ENCODE measurements at places on chromosomes 3 and 15.

- DNase-seq, result no peak
Measured at GRCh38 chr3:116179091-116179490, 266.2 kb downstream of the LSAMP start.

- DNase-seq, result no peak
Measured at GRCh38 chr3:49498239-49498638, 28.2 kb downstream of the DAG1 start.

DNA sequence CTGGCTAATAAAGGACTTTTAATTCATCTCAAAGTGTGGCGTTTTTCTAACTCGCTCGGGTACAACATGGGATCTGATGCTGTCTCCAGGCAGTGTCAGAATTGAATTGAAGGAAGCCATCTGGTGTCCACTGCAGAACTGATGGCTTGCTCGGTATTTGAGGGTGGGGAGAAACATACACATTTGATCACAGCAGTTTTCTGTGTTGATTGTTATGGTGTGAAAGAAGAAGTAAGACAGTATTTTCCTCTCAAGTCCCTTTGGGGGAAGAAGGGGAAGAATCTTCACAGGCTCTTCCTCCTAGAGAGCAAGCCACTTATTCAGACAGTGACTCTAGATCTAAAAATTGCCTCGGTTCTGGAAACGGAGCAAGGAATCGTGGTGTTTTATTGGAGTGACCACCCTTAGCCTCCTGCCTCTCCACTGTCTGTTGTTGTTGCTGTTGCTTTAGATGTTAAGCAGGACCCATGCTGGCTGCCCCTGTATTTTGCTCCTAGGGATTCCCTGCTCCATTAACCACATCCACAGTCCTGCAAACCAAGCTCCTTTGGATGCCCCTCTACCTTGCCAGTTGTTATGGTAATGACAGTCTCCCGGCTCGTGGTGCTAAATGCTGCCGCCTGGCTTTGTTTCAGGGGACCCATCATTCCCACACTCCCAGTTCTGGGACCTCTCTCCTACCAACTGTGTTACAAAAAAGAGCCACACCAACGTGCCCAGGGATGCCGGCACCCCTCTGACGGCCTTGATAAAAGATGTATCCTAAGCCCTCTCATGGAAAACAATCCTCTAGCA lies 15.3 kb upstream of the MCCC1 start:
- no peak for DNase-seq

- DNase-seq, result no peak
Measured at GRCh38 chr15:78035321-78035751, 42.2 kb downstream of the TBC1D2B start.

DNA sequence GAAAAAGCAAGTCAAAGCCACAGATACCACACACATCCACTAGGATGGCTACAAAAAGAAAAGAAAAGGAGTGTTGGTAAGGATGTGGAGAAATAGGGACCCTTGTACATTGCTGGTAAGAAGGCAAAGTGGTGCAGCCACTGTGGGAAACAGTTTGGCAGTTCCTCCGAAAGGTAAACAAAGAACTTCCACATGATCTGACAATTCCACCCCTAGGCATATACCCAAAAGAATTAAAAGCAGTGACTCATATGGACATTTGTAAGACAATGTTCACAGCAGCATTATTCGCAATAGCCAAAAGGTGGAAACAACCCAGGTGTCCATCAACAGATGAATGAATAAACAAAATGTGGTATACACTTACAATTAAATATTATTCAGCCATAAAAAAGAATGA lies 22.2 kb upstream of the GMPPB start:
- DNase-seq, result no peak

DNA sequence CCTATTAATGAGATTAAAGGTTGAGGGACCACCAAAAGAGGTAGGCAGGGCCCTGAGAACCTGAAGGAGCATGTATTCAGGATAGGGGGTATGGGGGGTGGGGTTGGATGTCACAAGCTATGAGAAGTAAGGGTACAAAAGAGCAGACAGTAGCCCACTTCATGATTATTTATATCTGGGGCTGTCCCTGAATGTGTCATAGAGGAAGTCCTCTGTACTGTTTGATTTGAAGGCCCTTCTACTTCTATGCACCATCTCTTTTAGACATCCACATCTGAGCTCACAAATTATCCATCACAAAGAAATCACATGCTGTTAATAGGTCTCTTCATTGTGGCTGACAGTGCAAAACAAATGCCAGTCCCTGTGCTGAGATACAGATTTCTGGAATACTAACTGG lies 68.6 kb downstream of the FHIT start:
- DNase-seq, result no peak

DNA sequence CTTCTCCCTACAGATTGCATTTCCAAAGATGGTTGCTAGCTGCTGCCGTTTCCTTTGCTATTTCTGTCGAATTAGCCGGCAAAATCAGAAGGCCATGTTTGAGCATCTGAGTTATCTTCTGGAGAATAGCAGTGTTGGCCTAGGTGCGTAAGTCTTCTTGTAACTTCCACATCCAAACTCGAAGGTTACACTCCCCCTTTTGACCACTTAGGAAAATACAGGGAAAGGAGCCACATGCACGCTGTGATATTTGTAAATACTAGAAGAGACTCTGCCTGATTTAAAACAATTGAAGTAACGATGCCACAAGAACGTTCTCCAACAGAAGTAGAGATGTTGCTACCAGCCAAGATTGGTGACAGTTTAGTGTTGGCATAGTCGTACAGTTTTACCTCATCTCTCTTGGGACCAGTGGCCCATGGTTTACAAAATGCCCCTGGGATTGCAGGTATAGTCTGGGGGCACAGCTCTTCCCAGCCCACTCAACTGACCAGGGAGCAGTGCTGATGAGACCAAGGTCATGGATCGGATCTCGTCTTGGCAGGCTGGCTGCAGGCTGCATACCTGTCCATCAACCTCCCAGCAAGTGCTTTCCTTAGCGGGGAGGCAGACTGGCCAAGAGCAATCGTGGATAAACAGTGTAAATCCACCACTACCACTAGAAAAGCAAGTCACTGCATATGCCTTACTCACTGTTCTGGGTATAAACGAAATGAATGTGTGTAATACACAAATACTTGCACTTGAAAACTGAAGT lies 268.4 kb upstream of the CHRM5 start:
- DNase-seq, result no peak

DNA sequence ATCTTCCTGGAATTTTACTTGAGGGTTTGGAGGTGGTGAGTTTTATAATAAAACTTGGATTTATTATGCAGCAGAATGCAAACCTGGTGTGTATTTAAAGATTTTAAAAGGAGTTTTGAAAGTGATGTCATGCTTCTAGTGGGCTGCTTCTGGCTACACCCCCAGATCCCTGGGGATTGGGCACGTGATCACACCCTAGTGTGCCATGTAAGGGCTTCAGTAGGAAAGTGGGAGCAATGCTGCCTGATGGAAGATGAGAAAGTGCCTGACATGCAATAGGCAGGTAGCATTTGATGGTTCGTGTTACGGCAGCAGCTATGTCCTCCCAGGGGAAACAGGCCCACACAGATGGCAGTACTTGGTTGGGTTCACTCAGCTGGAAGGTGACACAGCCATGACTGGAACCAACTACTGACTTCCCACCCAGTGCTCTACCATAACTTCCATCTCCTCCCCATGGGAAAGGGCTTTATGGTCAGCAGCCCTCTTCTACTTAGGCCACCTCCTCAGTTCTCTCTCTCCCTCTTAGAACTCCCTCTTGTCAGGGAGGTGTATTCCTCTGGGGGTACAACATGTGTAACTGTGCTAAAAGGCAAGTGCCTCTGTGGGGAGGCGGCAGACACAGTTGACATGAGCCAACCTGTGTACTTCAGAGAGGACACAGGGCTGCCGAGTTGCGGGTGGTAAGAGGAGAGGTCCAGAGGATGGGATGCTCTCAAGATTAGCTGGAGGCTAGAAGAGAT lies 5.6 kb downstream of the ITPKA start:
- no peak for DNase-seq

DNA sequence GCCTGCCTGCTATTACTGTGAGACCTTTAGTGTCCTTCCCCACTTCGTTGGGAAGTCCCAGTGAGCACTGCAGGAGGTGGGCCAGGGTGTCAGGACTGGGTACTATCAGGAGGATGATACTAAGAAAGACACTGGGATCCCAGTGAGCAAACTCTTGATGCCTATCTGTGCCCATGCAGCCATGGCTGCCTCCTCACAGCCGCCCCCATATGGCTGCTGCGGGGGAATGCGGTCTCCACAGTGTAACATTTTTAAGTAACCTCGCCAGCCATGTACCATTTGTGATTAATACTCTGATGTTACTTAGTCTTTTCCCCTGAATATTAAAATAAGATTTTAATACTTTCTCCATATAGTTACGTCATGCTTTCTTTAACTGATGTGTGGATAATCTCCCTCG lies 312.2 kb downstream of the RYR3 start:
- no peak for DNase-seq

DNA sequence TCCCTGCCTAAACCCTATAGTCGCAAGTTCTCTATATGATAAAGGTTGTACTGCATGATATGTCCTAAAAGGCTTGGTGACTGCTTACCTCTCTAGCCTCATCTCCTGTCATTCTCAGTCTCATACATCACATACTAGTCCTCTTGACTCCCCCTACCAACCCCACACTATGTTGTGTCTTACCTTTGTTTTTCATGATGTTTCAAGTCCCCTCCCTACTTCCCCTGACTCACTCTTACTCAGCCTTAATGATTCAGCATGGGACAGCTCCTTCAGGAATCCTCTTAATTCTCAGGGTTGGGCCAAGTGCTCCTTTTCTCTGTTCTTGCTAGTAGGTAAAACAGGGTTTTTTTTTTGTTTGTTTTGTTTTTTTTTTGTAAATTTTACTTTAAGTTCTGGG lies 49.6 kb downstream of the SLMAP start:
- no peak for DNase-seq

- no peak for DNase-seq
Measured at GRCh38 chr3:183725387-183725786, 27.8 kb downstream of the YEATS2 start.

DNA sequence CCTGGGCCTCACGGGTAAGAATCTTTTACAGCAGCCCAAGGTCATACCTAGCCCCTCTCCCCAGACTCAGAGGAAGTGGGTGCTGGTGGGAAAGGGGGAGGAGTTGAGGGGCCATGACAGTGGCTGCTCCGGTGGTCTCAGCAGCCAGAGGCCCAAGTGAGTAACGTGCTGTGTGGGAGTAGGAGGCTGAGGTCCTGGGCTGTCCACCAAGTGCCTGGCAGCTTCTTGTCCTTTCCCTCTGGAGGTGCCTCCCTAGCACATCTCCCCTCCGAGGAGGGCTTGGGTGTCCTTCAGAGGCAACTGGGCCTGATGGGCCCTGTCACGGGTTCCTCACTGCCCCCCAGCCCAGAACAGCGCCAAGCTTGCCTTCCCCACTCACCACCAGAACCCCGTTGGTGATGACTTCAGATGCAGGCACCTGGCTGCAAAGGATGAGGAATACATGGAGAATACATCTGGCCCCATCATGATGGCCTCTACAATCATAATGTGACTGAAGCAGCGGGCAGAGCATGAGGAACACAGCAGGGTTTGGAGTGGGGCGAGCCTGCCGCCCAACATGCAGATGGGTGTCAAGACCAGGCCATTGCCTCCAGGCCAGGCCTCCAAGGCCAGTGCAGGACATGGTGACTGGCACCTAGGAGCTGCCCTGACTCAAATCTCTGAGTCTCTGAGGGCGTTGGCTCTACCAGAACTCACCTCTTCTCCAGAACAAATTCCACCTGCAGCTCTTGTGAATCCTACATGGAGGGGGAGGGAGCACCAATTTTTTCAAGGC lies 3.3 kb downstream of the PLA2G4F start:
- no peak for DNase-seq

GRCh38 chr15:86481720-86482119 lies 402.0 kb downstream of the AGBL1 start:
- no peak for DNase-seq

DNA sequence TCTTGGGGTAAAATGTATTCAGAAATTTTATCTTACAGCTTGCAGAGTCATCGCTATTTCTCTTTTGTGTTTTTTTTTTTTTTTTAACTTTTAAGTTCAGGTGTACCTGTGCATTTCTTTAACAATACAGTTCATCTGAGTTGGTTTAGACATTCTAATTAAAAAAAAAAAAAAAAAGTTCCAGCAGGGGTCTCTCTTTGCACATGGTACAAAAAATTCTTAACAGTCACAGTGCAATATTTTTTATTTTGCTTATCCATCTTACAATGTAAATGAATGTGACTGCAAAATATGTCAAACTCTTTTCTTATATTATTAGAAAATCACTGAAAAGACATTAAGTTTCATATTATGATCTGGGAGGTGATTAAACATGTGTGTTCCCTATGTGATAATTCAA lies 47.5 kb upstream of the SLC9A9 start:
- no peak for DNase-seq

DNA sequence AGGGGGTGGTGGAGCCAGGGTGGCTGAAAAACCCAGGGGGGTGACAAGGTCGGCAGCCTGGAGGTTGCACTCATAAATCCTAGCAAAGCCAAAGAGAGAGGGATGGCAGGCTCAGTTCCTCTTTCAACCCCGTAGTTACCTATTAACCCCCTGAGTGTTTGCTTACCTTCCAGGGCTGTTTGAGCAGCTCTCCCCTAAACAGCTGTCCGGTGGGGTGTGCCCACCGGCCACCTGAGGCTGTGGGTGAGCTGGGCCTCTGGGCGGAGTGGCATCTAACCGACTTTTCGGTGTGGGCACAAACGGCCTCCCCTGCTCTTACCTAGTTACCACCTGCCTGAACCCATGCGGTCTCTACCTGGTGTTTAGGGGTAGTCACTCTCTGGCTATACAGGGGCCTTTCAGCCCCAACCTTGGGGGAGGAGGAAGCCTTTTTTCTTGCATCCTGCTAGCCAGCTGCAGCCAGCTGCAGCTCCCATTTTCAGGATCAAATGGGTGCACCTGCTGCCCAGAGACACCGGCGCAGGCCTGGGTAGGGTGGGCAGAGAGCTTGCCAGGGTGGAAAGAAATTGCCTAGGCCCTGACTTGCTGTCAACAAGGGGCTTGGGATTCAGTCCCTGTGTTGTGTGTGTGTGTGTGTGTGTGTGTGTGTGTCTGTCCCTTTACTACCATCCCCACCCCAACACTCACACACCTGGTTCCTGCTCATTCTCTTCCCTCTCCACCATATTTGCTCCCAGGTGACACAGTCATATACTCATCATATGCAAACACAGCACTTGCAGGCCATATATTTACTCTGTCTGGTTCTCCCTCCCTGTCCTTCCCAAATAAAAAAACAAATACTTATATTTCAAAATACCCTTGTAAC lies 3.7 kb downstream of the DLL4 start:
- DNase-seq, result no peak
